ENCODE measurements at places on chromosomes 2 and 18. TPM values are rescaled to one million over a fixed set of nuclear protein-coding genes. Genes with fewer than 3 reads are reported as not detected.

DNA sequence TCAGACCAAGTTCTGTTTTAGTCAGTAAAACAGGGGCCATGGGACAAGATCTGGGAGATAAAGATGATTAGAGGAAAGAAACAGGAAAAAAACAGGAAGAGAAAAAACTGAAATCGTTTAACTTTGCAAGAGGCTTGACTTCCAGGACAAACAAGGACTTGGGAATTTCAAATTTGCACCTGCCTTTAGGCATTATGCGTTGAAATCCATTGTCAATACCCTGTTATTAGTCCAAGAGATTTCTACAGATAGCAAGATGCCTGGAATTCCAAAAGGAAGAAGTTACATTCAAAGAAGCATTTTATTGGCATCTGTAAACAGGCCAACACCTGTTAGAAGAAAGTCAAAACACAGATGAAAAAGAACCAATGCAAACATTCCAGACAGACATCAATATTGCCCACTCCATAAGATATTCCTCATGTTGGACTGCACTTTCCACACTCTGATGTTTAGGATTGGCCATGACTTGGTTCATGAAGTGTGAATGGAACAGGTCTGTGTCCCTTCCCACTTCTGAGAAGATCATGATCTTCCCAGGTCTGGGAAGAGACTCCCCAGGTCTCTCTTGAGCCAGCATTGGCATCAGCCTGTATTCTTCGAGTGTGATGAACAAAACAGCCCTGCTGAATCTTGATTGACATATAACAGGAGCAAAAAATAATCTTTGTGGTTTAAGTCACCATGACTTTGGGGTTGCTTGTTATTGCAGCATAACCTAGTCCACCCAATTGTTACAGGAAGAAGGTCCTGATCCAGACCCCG is 181.4 kb upstream of the FN1 start:
- no peaks in the 10 kb centered on the region for H3K27me3 ChIP-seq
- H3K27ac ChIP-seq = no peak overlapping the region
- H3K4me1 ChIP-seq = no peaks in the 10 kb centered on the region
- no peak overlapping the region for H3K4me3 ChIP-seq
- no peaks in the 10 kb centered on the region for H3K36me3 ChIP-seq

GRCh38 chr2:109529532-109530449 is 84.0 kb downstream of the SEPTIN10 start:
- H3K27ac ChIP-seq = peak overlapping the region; percentile 44
- no peaks in the 10 kb centered on the region for H3K36me3 ChIP-seq
- H3K4me1 ChIP-seq = no peaks in the 10 kb centered on the region
- H3K27me3 ChIP-seq = no peaks in the 10 kb centered on the region
- peak; percentile 54 for DNase-seq

The MC4R gene
- not detected for total RNA-seq

DNA sequence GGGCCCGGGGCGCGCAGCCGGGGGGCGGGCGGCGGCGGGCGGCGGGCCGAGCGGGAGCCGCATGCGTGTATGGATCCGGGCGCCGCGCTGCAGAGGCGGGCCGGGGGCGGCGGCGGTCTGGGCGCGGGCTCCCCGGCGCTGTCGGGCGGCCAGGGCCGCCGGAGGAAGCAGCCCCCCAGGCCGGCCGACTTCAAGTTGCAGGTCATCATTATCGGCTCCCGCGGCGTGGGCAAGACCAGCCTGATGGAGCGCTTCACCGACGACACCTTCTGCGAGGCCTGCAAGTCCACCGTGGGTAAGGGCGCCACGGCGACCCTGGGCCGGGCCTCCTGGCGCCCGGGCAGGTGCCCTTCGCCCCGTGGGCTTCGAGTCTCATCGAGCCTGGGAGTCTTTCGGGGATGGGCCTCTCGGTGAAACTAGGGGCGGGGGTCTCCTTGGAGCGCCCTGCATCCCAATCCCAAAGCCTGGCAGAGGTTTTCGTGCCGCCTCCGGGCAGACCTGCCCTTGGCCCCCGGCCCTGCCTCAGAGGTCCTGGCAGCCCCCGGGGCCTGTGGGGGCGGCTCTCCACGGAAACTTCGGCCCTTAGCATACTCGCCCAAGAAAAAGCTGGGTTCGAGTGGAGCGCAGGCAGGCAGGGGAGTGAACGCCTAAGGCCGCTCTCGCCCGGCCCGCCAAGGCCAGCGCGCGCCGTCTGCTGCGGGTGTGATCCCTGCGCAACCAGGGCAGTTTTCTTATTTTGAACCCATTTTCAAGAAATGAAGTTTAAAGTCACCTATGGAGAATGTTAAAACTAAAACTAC is 622 bp downstream of the RAB12 start:
- H3K4me1 ChIP-seq = peaks cover 12% of the 10 kb centered on the region
- peak overlapping the region; percentile 63 for H3K27ac ChIP-seq
- peak; percentile 20 for DNase-seq

GRCh38 chr2:137966043-137966442 is 1.8 kb downstream of the HNMT start:
- no peaks in the 10 kb centered on the region for H3K36me3 ChIP-seq
- peak overlapping the region; percentile 54 for H3K4me3 ChIP-seq
- DNase-seq = no peak
- peak overlapping the region; percentile 86 for H3K27ac ChIP-seq
- H3K4me1 ChIP-seq = no peaks in the 10 kb centered on the region

DNA sequence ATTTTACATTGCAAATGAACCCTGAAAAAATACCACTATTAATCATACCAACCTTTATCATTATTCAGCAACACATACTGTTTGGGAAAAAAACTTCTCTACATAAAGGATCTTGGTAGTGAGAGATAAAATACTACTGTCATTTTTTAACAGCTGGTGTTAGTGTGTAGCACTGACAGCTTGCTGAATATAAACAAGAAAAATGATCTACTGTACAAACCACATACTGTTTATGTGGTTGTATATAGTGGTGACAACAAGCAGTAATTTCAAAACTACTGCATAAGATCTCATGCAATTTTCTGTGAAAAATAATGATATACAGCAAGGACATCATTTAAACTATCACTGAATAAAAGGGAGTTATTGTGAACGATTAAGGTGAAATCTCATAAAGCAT is 601.2 kb downstream of the LRP1B start:
- no peak for DNase-seq
- no peaks in the 10 kb centered on the region for H3K36me3 ChIP-seq
- H3K4me3 ChIP-seq = no peak overlapping the region
- no peaks in the 10 kb centered on the region for H3K4me1 ChIP-seq
- H3K27ac ChIP-seq = no peak overlapping the region

DNA sequence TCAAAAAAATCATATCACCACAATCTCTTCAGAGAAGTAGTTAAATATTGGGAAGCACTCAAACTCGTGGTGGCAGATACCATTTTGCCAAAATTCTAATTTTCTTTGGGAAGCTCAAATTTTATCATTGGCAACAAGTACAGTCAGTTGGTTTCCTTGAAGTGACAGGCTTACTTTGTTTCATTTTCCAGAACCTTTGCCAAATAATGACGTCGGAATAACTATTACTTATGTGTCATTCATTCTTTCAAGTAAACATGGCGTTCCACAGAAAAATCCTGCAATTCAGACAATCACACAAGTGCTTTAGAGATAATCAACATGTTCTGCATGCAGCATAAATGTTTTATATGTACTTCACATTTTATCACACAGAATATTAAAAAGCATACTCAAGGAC is 5.4 kb downstream of the TTLL4 start:
- H3K27ac ChIP-seq = no peak overlapping the region
- no peaks in the 10 kb centered on the region for H3K27me3 ChIP-seq
- no peaks in the 10 kb centered on the region for H3K4me1 ChIP-seq
- H3K4me3 ChIP-seq = no peak overlapping the region

GRCh38 chr2:101823347-101823791 is 125.9 kb downstream of the MAP4K4 start:
- no peak overlapping the region for H3K27ac ChIP-seq
- peaks cover 5% of the 10 kb centered on the region for H3K4me1 ChIP-seq
- no peaks in the 10 kb centered on the region for H3K27me3 ChIP-seq
- H3K4me3 ChIP-seq = no peak overlapping the region
- DNase-seq = peak; percentile 38

The STARD6 gene
- not detected for total RNA-seq
